ENCODE measurements at places on chromosomes 7 and 10.

DNA sequence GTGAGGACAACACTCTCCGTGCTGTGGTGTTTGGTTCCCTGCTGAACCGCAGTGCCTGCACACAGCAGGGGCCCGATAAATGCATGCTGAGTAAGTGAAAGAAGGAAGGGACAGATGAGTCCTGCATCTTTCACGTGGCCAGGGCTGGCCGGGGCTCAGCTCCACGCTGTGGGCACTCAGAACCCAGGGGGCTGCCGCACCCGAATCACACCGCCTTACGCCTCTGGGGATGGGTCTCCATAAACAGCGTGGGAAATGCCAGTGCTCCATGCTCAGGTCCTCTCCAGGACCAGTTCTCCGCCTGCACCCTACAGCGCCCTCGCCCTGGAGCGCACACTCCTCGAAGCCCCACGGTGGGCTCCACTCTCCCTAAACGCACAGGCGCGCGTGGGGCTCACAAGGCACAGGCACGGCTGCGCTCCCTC lies 38.1 kb downstream of the RASGEF1A start:
- no peak for DNase-seq

DNA sequence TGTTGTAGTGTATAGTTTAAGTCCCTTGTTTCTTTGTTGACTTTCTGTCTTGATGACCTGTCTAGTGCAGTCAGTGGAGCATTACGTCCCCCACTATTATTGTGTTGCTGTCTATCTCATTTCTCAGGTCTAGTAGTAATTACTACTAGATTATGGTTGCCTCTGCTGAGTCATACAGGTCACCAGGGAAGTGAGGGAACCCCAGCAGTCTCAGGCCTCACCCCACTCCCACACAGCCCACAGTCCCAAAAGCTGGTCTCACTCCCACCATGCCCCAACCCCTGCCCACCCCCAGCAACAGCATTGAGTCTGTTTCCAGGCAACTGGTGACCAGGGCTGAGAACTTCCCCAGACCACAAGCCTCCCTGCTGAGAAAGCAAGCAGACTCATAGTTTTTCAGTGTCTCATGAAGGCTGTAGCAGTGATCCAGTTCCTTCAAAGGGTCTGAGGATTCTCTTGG lies 88.0 kb downstream of the PLXDC2 start:
- peak; percentile 59 for DNase-seq

- DNase-seq: no peak
Measured at GRCh38 chr10:45325116-45325515, 9.7 kb upstream of the OR13A1 start.

DNA sequence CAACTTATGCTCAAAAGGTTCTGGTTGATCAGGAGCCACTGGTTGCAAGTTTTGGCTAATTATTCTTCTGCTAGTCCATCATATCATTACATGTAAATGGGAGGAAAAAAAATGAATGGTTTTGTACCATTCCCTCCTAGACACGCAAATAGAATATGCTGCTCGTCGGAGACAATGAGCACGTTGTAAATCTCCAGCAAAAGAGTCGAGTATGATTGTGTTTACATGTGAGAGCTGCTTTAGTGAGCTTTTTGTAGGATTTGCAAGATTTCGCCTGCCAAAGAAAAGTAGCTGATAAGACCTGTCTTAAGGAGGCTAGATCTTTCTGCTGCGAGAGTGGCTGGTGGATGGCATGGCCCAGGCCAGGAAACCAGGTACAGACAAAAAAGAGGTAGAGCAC lies 109.0 kb downstream of the ZMYND11 start:
- DNase-seq: no peak

GRCh38 chr10:23310404-23310803 lies 34.2 kb downstream of the C10orf67 start:
- DNase-seq: no peak
